H54 (cell line): ENCODE measurements at places on chromosomes 1 and 21.

DNA sequence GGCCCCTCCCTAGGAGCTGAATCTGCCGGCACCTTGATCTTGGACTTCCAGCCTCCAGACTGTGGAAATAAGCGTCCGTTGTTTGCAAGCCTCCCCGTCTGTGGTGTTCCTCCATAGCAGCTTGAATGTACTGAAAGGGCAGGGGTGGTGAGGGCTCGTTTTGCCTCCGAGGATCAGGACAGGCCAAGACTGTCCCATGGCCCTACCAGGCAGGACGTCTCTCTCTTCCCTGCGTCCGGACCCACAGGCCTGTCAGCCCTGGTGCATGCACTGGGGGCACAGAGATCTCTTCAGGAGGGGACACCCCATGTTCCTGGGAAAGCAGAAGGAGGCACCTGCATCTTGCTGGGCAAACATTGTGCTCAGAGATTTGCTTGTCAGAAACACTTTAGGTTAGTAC, 156.3 kb upstream of the C1orf174 start:
- no peak for DNase-seq

- DNase-seq: no peak
Observed at GRCh38 chr1:30446508-30446907, 276.9 kb downstream of the MATN1 start.

DNA sequence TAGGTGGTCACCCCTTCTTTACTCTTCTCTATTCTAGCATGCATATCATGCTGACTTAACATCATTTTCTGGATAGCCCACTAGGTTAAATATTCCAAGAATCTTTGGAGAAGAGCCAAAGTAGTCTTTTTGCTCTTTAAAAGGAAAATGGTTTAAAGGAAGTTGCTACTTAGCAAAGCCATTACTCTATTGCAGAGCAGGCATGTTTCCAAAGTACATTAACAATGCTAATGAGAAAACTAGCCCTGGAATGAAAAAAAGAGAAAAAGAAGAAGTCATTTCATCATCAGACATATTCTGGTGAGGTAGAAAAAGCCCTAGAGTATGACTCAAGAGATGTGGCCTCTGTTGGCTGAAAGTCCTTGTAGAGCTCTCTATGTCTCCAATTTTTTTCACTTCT, 74.0 kb downstream of the NUF2 start:
- no peak for DNase-seq

- DNase-seq: no peak
Observed at GRCh38 chr1:245843101-245843500, 664.0 kb downstream of the SMYD3 start.

GRCh38 chr1:204513117-204513716, 3.0 kb upstream of the MDM4 start:
- DNase-seq: no peak

DNA sequence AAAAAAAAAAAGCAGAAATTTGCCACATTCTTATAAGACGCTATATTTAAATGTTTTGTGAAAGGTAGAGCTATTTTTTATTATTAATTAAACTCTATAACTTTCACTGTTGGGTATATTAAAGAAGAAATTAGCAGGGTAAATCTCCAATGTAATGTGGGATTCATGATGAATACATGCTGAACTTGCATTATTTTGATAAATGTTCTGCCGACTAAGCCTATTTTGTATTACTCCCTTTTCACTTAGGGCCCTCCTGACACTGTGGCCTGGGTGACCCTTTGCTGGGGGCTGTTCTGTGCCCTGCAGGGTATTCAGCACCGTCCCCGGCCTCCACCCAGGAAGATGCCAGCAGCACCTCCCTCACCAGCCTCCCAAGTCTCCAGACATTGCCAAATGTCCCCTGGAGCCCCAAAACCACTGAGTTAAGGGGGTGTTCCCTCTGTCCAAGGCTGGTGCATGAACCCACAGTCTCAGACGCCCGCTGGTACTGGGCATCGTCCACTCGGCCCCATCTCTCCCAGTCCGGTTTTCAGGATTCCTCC, 22.5 kb downstream of the RSPH1 start:
- no peak for DNase-seq

- peak; percentile 0 for DNase-seq
Observed at GRCh38 chr21:22235866-22236590, 1237.8 kb downstream of the NCAM2 start.

GRCh38 chr1:202288177-202288576, 53.6 kb downstream of the UBE2T start:
- no peak for DNase-seq

DNA sequence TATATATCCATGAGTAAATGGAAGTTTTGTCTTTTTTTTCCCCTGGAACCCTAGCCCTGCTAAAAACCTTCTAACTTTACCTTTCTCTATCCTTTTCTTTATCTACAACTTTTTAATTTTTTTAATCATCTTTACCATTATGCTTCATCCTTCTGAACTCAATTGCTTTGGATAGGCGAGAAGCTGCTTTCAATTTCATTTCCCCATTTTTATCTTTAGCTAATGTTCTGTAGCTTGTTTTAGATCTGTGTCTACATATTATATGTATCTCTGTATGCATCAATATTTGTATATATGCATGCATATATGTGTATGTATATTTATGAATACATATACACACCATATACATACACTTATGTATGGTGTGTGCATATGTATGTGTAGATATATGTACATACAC, 57.4 kb downstream of the PTPRC start:
- no peak for DNase-seq

- no peak for DNase-seq
Observed at GRCh38 chr1:31041529-31041928, 24.0 kb downstream of the PUM1 start.

DNA sequence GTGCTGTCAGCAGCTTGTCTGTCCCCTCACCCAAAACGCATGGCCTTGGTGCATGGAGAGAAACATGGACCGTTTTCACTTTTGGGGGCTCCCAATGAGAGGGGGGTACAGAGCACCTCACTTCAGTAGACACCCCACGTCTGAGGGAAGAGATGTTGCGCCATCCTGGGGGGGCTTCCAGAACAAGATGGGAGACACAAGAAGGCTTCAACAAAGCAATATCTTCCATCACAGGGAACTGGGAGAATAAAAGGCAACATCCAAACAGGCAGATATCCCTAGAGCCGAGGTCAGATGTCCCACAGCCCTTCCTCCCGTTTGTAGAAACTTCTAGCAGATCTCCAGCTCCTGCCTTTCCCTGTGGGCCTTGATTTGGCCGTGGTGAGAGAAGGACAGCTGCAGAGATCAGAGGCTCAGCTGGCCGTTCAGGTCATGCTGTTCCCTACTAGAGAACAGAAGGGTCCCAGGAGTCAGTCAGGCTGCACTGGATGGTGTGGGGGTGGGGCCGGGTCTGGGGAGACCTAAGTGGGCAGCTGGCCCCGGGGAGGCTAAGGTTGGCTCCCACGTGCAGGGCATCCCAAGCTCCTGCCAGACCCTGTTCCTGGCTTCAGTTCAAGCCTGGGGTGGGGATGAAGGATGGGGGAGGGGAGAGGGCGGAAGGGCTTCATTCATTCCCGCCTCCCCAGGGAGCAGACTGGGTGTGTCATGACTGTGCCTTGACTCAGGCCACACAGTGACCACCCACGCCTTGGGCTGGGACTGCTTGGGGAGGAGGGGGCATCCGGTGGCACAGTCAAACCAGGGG, 4.4 kb downstream of the PLOD1 start:
- peak; percentile 50 for DNase-seq

DNA sequence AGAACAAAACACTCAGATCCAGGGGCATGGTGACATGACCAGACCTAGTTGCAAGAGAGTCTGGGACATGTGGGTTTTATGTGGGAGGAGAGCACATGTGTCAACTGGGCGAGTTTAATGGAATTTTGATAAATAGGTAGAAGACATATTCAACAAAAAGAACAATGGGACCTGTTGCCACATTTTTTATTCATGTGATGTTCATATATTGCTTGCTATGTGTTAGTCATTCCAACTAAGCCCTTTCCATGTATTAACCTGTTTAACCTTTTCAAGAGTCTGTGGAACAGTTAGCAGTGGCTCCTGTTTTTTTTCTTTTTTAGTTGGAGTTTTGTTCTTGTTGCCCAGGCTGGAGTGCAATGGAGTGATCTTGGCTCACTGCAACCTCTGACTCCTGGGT, 30.1 kb upstream of the CSF3R start:
- no peak for DNase-seq

DNA sequence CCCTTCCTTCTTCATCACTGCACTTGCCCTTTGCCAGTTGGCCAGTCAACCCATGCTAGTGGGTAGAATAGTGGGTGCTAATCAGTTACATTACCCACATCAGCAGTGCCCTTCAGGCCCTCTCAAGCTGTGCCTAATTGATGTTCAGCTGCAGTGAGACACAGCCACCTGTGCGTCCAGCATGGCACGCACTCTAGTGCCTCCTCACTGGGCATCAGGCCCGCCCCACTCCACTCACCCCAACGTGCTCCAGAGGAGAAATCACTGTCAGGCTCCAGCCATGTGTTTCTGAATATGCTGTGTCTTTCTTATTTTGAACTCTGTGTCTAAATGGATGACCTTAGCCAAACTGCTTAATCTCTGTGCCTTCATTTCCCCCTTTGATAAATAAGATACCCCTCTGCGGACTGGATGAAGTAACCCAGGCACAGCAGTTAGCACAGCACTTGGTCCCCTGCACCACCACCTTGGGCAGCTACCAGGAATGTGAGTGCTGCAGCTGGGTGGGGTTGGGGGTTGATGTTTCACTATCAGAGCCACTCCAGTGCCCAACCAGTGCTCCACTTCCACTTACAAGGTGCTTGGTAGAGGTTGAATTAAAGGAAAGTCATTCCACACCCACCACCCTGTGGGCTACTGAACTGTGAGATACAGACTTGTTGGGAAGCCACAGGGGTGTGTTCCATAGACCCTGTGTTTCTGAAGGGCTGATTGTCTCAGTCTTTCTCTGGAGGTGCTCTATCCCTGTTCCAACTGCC, 8.9 kb upstream of the ADORA3 start:
- DNase-seq: no peak

- no peak for DNase-seq
Observed at GRCh38 chr1:76292418-76293184, 218.1 kb downstream of the ST6GALNAC3 start.

DNA sequence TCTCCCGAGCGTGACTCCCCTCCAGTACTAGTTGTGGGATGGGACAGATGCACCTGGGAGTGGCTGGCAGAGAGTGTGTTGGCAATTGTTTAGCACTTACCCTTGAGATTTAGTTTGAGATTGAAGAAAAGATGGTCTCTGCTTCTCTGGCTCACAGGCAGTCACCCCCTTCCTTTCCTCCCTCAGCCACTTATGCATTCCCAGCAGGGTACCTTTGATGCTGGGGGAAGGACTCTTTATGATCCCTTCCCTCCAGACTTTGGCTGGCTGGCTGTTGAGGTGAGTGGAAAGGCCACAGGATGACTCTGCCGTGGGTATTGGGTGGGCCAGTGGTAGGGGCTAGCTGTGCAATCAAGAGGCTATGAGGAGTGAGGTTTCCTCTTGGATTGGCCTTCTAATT, 236.8 kb downstream of the CAMTA1 start:
- DNase-seq: no peak

DNA sequence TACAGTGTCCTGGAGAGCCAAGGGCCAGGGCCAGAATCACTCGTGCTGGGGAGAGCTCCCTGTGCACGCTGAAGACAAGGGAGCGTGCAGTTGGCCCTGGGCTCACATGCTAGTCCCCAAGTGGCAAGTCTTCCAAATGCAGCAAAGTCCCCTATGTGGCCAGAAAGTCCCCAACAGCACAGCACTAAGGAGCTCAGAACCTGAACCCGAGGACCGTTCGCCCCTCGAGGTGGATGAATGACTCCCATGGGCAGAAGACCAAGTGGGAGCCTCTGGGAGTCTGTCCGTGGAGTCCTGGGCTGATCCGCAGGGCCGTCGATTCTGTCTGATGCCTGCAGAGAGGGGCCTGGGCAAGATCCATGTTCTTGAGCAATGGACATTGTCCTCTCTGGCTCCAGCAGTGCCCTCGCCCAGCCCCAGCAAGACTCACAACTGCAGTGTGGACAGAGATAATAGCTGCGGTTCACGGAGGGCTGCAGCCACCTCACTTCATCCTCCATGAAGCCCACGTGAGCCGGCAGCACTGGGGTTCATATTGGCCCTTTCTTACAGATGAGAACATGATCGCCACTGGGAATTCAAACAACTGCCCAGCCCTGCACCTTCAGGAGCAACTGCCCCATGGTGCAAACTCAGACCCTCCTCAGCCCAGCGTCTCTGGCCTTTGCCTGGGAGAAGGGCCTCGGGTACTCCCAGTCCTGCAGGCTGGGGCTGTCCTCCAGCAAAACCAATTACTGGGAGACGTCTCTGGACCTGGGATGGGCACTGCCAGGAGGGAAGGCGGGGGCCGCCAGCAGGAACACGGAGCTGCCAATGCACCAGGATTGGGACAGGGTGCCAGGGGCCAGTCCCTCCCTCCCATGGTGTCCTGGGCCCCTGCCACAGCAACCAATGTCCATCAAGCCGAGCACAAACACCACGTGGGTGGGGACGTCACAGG, 243.7 kb downstream of the NPHP4 start:
- DNase-seq: no peak

DNA sequence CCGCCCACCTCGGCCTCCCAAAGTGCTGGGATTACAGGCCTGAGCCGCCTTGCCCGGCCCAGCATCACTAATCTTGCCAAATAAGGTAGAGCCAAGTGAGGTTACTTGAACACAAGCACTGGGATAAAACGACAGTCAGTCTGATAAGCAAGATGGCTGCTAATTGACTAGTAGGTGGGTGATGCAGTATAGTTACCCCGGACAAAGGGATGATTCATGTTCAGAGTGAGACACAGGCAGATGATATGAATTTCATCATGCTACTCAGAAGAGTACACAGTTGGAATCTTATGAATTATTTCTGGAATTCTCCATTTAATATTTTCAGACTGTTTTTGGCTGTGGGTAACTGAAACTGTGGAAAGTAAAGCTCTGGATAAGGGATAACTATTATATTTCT, 178.4 kb downstream of the USP25 start:
- DNase-seq: no peak

DNA sequence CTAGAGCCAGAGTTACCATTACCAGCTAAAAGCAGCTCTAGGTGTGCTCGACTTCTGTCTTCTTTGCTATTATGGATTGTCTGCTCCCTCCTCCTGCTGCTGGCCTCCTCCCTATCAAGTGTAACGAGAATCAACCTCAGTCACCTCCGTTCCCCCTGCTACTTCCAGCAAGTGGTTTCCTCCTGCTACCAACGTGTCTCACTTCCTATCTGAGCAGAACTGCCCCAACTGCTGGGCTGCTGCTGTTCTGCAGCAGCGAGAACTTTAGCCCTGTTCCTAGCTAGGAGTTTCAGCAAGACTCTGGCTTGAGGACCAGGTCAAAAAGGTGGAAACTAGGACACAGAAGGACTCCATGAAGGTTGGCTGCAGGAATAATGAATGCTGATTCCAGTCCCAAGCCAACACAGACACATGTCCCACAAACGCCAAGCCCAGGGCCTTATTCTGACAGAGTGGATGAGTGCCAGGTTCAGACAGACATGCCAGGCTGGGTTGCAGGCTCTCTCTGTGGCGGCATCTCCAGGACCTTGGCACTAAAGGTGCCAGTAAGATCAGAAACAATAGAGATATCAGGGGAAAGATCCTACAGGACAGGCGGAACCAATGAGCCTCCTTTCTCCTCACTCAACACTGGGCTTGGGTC, 46.9 kb downstream of the CD34 start:
- no peak for DNase-seq

- DNase-seq: no peak
Observed at GRCh38 chr1:233738396-233738795, 124.5 kb downstream of the KCNK1 start.

GRCh38 chr1:86436041-86436440, 12.1 kb downstream of the CLCA2 start:
- no peak for DNase-seq
